ENCODE measurements at places on chromosomes 2 and 18.

DNA sequence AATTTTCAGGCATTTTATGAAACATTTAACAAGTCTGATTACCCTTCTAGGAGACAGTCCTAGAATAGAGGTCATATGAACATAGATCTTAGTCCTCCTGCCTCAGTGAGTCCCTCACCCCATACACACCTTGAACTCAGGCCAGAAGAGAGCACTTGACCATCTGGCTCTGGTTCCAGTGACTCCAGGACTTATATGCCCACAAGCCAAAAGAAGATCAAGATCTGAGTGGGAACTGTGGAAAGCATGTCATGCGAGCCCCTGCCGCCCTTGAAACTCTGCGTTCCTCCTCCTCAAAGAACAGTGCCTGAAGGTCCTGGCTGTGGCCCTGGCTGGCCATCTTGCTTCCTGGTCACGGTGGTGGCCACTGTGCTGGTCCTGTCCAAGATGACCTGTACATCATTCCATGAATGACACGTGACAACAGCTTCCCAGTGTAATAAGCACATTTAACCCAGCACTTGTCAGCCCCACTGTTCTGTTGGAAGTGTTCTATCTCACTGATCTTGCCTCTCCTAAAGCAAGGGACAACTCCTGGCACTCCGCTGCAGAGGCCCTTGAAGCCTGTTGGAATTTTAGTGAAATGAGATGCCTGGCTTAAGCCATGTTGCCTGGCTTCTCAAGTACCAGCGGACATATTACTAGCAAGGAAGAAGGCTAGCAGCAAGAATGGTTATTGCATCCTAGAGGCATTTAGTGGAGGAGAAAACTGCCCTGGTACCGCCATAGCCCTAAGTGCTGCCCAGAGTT, 17.6 kb downstream of the TTC32 start:
- DNase-seq, result no peak

DNA sequence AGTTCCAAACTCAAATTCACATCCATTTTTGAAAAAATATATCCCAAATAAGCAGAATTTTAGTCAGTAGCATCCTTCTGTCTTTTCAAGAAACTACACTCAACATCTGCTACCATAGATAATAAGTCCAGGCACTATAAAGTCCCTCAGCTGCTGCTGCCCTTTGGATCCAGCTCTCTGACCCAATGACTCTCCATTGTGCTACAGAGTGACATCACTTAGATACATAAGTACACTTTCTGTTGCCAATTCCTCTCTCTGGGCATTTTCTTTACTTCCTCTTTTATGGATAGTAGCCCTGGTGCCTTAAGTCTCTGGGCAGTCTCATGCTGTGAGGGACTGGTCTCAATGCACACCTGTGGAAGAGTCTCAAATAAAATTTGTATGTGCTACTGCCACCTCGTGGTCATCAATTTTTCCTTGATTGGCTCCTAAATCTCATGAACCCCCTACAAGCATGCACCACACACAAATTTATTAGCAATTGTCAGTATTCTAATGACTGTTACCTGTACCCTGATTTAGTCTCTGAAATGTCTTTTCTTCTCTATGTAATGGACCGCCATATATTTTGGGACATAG, 219.2 kb downstream of the LRP1B start:
- no peak for DNase-seq

- DNase-seq, result no peak
Observed at GRCh38 chr2:164620873-164621763, at the start of gene GRB14. Gene GRB14 (minus strand): TSS chr2:164621482. CDS start chr2:164621309, 173 bp downstream.

DNA sequence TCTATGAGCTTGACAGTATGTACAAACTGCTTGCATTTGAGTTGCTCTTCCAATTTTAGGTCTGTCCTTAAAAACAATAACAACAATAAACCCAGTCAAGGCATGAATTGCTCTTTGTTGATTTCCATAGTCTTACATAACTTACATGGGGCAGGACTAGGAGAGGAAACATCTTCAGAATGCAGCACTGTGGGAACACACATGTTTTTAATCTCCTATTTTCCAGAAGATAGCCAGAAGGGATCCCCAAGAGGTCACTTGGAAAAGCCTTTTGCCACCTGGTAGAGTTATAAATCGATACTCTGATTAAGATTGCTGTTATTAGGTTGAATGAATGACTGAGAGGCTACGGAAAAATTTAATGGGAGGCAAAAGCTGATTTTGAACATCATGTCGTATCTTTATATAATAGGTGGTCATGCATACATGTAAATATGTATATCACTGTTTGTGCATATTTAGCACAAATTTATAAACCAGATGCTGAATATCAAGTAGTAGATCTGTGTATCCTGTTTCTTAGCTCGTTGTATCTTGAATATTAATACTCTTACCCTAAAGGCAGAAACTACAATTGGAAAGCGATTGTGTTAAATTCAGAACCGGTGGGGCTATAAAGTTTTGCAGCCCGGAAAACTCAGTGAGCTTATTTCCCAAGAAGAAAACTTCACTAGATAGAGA, 479.4 kb upstream of the TCF4 start:
- DNase-seq, result no peak

DNA sequence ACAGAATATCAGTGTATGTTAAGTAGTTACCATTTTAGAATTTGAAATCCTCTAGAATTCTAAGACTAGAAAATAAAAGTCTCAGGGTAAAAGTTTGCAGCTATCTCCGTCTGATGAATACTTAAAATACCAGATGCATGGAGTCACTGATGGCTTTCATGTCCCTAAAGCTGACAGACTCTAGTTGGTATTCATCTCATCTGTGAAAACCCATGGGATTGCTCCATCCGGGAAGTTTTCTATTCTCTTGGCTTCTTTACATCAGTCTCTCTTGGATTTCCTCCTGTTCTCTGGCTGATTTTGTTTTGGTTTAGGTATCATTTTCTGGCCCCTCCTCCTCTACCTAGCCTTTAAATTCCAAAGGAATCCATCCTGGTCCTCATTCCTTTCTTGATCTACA, 465.6 kb upstream of the POU3F3 start:
- DNase-seq, result no peak

Measured in tibial artery (tissue), 4 donors.